ENCODE measurements at places on chromosomes 2 and 18. TPM values are rescaled to one million over a fixed set of nuclear protein-coding genes. Genes with fewer than 3 reads are reported as not detected.

The DOK6 gene
- not detected for polyA plus RNA-seq

The RTP5 gene
- polyA plus RNA-seq, result not detected

The ANKRD62 gene
- not detected for polyA plus RNA-seq

DNA sequence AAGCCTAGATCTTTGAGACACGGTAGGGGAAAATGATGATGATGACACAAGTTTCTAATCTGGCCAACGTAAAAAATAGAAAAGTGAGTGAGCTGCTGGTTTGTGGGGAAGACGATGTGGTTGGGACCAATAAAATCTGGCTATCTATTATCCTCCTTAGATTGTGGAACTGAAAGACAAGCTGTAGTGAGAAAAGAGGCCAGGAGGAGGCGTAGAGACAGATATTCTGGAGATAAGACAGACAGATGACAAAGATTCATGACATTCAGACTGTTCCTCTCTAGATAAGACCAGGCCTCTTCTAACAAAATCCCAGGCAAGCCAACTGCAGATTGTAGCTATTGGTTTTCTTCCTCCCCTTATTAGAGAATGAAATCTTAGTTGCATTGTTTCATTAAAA is 376.3 kb upstream of the UBE2E3 start:
- DNase-seq, result no peak

- DNase-seq, result peak; percentile 40
Measured at GRCh38 chr2:233100192-233100998, 40.3 kb downstream of the INPP5D start.

GRCh38 chr2:127853671-127854070 is 4.3 kb downstream of the POLR2D start:
- no peak for DNase-seq

- no peak for DNase-seq
Measured at GRCh38 chr2:172249334-172249733, 146.6 kb upstream of the DLX2 start.
